Activated CD4-positive, alpha-beta T cell treated with anti-CD3 and anti-CD28 coated beads for 4 hours (primary cell): ENCODE measurements at places on chromosomes 11 and 22.

DNA sequence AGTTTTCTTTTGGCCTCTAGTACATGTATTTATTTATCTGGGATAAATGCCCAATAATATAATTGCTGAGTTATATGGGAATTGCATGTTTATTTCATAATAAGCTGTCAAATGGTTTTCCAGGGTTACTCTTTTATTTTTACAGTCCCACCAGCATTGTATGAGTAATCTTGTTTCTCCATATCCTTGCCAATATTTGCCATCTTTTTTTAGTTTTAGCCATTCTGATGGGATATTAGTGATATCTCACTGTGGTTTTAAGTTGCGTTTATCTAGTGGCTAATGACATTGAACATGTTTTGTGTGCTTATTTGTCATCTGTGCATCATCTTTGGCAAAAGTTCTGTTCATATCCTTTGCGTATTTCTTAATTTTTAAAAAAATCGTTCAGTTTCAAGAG is 372.8 kb upstream of the CCDC179 start:
- no peak for DNase-seq

DNA sequence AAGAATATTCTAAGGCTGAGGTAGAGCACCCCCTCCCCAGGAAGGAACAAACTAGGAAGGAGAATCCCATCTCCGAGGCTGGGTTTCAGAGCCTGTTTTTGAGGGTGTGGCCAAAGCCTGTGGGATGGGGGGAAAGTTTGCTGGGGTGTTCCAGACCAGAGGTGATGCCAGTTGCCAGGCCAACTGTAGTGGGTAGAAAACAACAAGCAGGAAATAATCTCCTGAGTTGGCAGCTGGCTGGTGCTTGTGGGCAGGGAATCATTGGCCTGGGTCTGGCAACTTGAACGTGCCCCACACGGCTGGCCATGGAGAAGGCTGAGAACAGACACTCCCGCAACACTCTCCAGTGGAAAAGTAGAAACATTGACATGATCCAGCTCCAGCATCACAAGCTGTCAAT is 385.6 kb downstream of the ETS1 start:
- no peak for DNase-seq

- no peak for DNase-seq
Measured at GRCh38 chr22:47610281-47610680, 847.8 kb downstream of the TBC1D22A start.

GRCh38 chr11:129814244-129815014 is 1.2 kb upstream of the TMEM45B start:
- peak; percentile 80 for DNase-seq

GRCh38 chr22:40631925-40632324 is 4.6 kb downstream of the MRTFA start:
- DNase-seq: no peak

GRCh38 chr22:19875531-19876313 is 21.0 kb upstream of the GNB1L start:
- DNase-seq: no peak

- DNase-seq: no peak
Measured at GRCh38 chr22:27832606-27833005, 31.1 kb upstream of the MN1 start.

- no peak for DNase-seq
Measured at GRCh38 chr22:47022475-47022874, 260.0 kb downstream of the TBC1D22A start.

GRCh38 chr11:100667449-100667848 is 19.6 kb upstream of the ARHGAP42 start:
- no peak for DNase-seq

- peak; percentile 84 for DNase-seq
Measured at GRCh38 chr11:122743949-122744348, 88.4 kb downstream of the UBASH3B start.

GRCh38 chr11:17369094-17369493 is 17.5 kb downstream of the NCR3LG1 start:
- no peak for DNase-seq

GRCh38 chr11:119663279-119663678 is 65.7 kb downstream of the NECTIN1 start:
- DNase-seq: no peak

DNA sequence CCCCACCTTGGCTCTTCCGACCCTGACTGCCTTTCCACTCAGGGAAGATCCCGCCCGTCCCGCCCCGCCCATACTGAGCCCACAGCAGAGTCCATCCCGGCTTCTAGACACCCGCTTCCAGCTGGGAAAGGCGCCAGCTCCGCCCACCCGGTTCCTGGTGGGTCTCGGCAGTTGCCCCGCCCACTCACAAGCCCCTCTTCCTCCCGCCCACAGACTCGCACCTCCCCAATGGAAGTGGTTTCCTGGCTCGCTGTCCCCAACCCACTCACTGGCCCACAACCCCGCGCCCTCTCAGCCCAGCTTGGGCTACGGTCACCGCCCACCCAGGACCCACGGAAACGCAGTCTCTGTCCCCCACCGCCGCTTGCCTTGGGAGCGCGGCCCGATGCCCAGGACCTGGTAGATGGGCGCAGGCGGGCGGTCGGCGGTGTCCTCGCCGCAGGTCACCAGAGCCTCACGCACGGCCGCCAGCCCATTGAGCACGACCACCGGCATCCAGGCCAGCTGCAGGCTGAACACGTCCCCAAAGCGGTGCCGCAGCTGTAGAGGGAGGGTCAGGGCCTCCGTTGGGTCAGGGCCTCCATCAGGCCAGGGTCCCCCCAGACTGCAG is 22.2 kb upstream of the CYP2D6 start:
- no peak for DNase-seq

DNA sequence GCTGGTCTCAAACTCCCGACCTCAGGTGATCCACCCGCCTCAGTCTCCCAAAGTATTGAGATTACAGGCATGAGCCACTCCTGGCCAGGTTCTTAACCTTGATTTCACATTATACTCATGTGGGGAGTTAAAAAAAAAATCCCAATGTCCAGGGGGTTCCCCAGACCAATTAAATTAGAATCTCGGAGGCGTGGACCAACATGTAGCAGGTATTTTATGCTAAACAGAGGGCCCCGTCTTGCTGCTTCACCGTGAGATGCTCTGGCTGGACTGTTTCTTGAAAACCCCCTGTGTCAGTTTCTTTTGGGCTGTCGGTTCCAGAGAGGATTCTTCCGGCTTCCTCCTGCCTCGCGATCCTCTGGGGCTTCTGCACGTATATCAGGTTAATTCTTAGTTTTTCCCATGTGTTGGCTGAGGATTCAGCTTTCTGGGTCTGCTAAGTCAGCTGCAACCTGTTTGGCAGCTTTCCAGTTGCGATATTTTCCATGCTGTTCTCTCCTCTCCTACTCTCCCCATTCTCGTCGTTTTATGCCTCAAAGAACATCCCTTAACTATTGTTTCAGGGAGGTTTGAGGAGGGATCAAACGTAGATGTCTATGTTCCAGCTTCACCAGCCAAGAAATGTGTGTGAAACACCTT is 50.6 kb upstream of the ACCSL start:
- no peak for DNase-seq

DNA sequence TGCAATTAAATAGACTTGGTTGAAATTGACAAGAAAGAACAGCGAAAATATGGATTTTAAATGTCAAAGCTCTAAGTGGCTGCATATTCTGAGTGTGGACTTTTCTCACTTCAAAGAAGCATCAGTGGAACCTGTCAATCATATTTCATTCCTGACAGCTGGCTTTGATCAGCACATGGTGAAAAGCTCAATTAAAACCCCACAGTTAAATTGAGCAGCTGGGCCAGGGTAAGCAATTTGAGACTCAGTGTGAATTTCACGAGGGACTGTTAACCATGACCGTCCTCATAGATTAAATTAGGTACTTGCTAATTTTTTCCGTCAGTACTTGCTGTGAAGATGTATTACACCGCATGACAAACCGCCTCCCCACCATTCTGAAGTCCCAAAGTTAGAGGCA is 11.0 kb upstream of the OR10D3 start:
- DNase-seq: no peak

- no peak for DNase-seq
Measured at GRCh38 chr11:8289492-8289918, 25.8 kb upstream of the LMO1 start.

DNA sequence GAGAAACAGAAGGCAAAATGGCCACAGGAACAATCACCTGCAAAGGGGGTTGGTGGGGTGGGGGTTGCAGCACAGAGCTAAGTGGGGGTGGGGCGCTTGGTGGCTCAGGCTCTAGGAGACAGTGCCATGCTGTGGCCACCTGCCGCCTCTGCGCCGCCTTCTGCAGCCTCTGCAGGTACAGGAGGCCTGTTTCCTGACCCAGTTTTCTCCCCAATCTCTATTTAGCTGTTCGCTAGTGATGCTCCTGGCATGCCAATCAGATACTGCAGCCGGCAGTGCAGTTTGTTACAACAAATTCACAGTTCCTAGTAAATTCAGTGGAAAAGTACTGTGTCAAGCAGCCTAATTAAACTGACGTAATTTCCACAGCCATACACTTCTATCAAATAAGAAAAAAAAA is 106.4 kb downstream of the SERGEF start:
- no peak for DNase-seq

DNA sequence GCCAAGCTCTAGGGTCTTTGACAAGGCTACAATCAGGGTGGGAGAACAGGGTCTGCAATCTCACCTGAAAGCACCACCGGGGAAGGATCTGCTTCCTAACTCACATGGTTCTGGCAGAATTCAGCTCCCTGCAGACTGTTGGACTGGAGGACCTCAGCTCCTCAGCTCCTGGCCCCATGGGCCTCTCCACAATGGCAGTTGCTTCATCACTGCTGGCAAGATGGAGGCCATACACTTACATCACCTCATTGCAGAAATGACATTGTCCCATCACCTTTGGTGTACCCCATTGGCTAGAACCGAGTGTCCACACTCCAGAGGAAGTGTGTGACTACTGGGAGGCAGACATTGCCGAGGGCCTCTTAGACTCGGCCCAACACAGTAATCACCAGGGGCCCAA is 20.9 kb upstream of the MPPED1 start:
- no peak for DNase-seq

GRCh38 chr11:5188201-5188600 is 12.3 kb downstream of the OR51V1 start:
- no peak for DNase-seq

GRCh38 chr11:76665921-76666351 is 4.6 kb downstream of the LRRC32 start:
- DNase-seq: no peak

DNA sequence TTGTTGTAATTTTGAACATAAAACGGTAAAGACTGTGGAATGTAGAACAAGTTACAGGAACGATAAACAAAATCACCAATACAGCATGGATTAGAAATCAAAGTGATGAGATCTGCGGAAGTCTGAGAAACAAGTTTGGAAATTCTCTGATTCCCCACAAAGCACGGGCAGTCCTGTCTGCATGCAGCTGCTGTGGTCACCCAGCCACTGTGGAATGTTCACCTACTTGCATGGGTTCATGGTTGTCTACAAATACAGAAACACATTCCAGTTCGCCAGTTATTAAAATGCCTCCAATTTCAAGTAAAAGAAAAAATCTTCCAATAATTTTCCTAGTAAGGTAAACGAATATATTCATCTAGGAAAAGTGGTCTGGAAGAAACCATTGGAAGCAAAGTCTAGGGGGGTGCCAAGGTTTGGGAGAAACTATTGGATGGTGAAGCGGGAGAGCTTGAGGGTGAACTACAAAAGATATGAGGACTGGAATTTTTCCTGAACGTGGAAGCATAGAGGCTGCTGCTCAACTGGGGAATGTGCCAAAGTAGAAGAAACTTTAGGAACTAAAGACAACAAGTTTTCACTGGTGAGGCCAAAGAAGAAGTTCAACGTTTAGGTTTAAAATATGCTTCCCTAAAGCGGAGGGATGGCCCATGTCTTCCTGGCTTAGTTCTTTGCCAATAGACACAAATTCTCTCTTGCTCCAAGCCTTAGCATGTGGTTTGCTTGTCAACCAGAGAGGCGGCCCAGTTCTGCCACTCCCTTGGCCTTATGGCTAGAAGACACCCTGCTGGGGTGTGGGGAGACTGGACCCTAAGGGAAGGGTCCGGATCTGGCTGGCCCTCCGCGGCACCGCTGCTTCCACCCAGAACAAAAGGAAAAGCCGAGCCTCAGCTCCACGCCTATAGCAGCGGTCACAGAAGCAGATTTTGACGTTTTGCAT is 70.2 kb downstream of the CTTN start:
- no peak for DNase-seq

DNA sequence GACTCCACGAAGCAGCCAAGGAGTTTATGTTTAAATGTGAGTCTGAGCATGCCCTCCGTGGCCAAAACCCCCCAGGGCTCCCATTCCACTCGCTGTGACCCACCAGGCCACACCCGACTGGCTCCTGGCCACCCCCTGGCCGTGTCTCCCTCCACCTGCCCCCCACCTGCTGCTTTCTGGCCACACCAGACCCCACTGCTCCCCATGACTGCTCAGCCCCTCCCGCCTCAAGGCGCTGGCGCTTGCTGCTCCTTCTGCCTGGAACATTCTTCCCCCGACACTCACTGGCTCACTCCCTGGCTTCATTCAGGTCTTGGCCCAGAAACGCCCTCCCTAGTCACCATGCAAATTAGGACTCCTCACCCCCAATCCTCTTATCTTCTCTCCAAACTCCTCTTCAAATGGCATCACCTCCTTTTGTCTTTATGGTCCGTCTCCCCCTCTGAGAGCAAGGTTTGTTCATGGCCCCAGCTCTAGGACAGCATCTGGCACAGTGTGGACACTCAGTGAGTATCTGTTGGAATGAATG is 72.2 kb downstream of the EFCAB6 start:
- no peak for DNase-seq

- no peak for DNase-seq
Measured at GRCh38 chr22:28903080-28903479, 19.7 kb downstream of the ZNRF3 start.

GRCh38 chr22:43546186-43546585 is 134.4 kb downstream of the MPPED1 start:
- no peak for DNase-seq

- DNase-seq: no peak
Measured at GRCh38 chr22:48369789-48370507, 1457.7 kb downstream of the BRD1 start.

DNA sequence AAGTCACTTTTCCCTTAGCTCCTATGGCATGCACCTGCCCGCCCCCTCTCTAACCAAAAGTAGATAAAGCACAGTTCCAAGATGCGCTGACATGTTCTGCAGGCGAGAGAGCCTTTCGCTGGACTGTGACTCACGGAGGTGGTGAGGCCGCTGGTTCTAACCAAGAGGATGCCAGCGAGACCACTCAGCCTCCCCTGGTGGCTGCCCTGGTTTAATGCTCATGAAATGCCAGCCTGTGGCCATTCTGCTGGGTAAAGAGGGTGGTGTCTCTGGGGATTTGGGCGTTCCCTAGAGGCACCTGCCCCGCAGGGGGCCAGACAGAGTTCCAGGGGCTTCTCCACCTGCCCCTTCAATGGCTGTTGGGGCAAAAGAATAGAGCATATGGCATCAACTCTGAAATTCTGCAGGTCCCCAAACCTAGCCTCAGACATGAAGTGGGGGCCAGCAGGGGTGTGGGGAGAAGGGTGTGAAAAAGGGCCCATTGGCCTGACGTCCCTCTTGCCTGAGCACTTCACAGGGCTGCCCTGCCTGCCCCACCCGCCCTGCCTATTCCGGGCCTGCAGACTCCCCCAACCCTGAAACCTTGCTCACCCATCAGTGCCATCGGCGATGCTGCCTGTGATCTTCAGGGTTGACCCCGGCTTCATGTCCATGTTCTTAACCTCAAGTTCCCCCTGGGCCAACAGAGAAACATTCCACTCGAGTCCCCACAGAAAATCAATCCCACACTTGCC is 8.5 kb downstream of the LGALS2 start:
- no peak for DNase-seq

GRCh38 chr11:65414776-65415498 is 7.7 kb upstream of the NEAT1 start:
- DNase-seq: no peak
